Cardiac ventricle fibroblast (primary cell): ENCODE measurements at places on chromosomes 6 and 20. TPM values are rescaled to one million over a fixed set of nuclear protein-coding genes. Genes with fewer than 3 reads are reported as not detected.

Gene SMLR1
- total RNA-seq: not detected in 2 replicates

Gene CAGE1
- not detected in 2 replicates for total RNA-seq

Gene OR2B6
- total RNA-seq: not detected in 2 replicates

Gene LY6G6D
- not detected in 2 replicates for total RNA-seq

Gene ID4
- 7.7 and 8.6 TPM in 2 replicates for total RNA-seq

Gene LRRC73
- total RNA-seq: 0.15 and 0.44 TPM in 2 replicates
